ENCODE measurements at places on chromosomes 16 and 17. TPM values are rescaled to one million over a fixed set of nuclear protein-coding genes. Genes with fewer than 3 reads are reported as not detected.

GRCh38 chr16:88678224-88678979 lies 7.9 kb downstream of the SNAI3 start:
- H3K27me3 ChIP-seq = no peaks in the 10 kb centered on the region
- H3K36me3 ChIP-seq = peaks cover 18% of the 10 kb centered on the region
- H3K4me1 ChIP-seq = peaks cover 22% of the 10 kb centered on the region
- no peak overlapping the region for H3K27ac ChIP-seq
- no peak for DNase-seq

DNA sequence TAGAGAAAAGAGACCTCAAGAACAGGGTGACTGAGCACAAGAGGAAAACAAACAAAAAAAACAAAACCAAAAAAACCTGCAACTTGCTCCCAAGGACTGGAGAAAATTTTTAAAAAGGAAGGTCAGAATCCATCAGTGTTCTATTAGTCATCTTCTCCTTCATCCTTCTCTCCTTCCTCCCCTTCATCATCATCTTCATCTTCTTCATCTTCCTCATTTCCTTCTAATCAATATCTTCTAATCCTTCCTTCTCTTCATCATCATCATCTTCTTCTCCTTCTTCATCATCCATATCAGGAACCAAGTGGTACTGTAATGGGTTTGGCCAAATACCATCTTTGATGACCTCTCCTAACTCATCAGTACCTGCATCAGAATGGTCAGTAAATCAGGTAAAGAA lies 12.2 kb downstream of the HSF5 start:
- DNase-seq = no peak
- no peaks in the 10 kb centered on the region for H3K36me3 ChIP-seq
- no peaks in the 10 kb centered on the region for H3K4me1 ChIP-seq
- no peaks in the 10 kb centered on the region for H3K27me3 ChIP-seq

GRCh38 chr17:42210046-42210445 lies 15.8 kb upstream of the GHDC start:
- no peak overlapping the region for H3K27ac ChIP-seq
- no peaks in the 10 kb centered on the region for H3K27me3 ChIP-seq
- H3K36me3 ChIP-seq = peaks cover 59% of the 10 kb centered on the region
- DNase-seq = no peak
- no peaks in the 10 kb centered on the region for H3K4me1 ChIP-seq
- no peak overlapping the region for H3K4me3 ChIP-seq

- H3K4me1 ChIP-seq = no peaks in the 10 kb centered on the region
- H3K36me3 ChIP-seq = no peaks in the 10 kb centered on the region
- no peak for DNase-seq
- H3K27ac ChIP-seq = no peak overlapping the region
These were observed 261.0 kb upstream of the CPHXL start for GRCh38 chr16:75987323-75987722.

DNA sequence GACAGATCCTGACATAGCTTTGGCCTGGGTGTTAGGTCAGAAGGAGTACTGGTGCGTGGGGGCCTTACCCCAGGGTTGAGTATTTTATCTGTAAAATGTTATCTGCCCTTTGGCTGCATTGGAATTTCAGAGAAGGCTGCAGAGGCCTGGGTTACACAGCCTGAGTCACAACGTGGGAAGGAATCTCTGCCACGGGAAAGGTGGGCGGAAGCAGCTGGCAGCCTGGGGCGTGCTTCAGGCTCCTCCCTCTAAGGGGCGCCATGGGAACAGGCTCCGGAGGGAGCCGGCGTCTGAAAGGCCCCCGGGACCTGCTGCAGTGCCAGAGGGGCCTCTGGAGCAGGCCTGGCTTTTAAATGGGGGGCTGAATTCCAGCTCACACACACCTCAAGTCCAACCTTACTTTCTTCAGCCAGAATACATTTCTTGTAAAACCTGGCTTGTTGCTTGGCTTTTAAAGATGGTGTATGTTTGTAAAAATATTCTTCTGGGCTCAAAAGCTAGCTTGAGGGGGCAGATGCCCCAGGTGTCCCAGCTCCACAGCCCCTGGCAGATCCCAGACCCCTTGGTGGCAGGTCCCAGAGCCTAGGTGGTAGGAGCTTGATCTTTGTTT lies 142.2 kb downstream of the RAB11FIP4 start:
- no peak overlapping the region for H3K4me3 ChIP-seq
- peaks cover 11% of the 10 kb centered on the region for H3K36me3 ChIP-seq
- no peak for DNase-seq
- H3K27me3 ChIP-seq = no peaks in the 10 kb centered on the region
- H3K27ac ChIP-seq = no peak overlapping the region
- peaks cover 10% of the 10 kb centered on the region for H3K4me1 ChIP-seq

- peaks cover 4% of the 10 kb centered on the region for H3K4me1 ChIP-seq
- H3K4me3 ChIP-seq = no peak overlapping the region
- H3K36me3 ChIP-seq = no peaks in the 10 kb centered on the region
- DNase-seq = no peak
These were observed 395.1 kb downstream of the SEC14L1 start for GRCh38 chr17:77535892-77536291.

GRCh38 chr16:9929836-9930235 lies 252.4 kb downstream of the GRIN2A start:
- H3K4me1 ChIP-seq = no peaks in the 10 kb centered on the region
- no peak for DNase-seq
- no peak overlapping the region for H3K27ac ChIP-seq
- no peaks in the 10 kb centered on the region for H3K36me3 ChIP-seq
- no peaks in the 10 kb centered on the region for H3K27me3 ChIP-seq
- no peak overlapping the region for H3K4me3 ChIP-seq

- H3K27ac ChIP-seq = no peak overlapping the region
- peaks cover 2% of the 10 kb centered on the region for H3K4me1 ChIP-seq
- DNase-seq = peak; percentile 65
- no peak overlapping the region for H3K4me3 ChIP-seq
- no peaks in the 10 kb centered on the region for H3K36me3 ChIP-seq
These were observed 9.0 kb downstream of the TMEM98 start for GRCh38 chr17:32936894-32937500.

DNA sequence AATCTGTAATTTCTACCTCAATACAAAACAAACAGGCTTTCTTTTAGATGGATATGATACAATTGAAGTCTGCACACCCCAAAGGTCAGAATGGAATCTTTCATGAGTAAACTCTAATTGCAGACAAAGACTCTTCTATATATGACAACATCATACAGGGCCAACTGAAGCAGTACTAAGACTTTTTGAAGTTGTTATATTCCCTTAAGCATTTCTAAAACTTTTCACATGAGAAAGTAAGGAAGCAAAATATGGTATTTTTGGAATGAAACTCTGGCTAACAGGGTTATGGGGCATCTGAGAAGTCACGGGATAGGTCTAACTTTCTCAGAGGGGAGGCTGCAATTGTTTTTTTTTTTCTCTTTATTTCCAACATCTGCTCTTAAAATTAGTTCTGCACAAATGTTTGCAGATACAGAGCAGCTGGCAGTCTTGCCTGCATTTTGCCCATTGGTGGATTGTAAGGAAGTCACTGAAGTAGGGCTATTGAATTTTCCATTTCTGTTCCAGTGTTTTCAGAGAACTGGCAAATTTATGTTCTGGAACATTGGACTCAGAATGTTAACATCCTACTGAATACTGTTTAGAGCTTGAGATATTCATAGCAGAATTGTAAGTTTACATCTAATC lies 59.1 kb downstream of the SSH2 start:
- no peaks in the 10 kb centered on the region for H3K27me3 ChIP-seq
- peaks cover 5% of the 10 kb centered on the region for H3K36me3 ChIP-seq
- no peak for DNase-seq
- no peak overlapping the region for H3K27ac ChIP-seq
- no peak overlapping the region for H3K4me3 ChIP-seq

GRCh38 chr16:89097392-89097772 lies 3.7 kb downstream of the ACSF3 start:
- peak overlapping the region; percentile 75 for H3K4me3 ChIP-seq
- peaks cover 46% of the 10 kb centered on the region for H3K36me3 ChIP-seq
- H3K4me1 ChIP-seq = peaks cover 85% of the 10 kb centered on the region
- no peak for DNase-seq
- H3K27me3 ChIP-seq = no peaks in the 10 kb centered on the region
- peak overlapping the region; percentile 99 for H3K27ac ChIP-seq

CSH1 gene
- total RNA-seq = not detected

SETD1A gene
- total RNA-seq = 26.5 TPM

KRTAP2-3 gene
- not detected for total RNA-seq

GNG13 gene
- total RNA-seq = not detected

MYH8 gene
- total RNA-seq = not detected

CYB5D1 gene
- 8.2 TPM for total RNA-seq

CRHR1 gene
- not detected for total RNA-seq
